ENCODE measurements at places on chromosomes 1 and 21. TPM values are rescaled to one million over a fixed set of nuclear protein-coding genes. Genes with fewer than 3 reads are reported as not detected.

Gene DNALI1
- total RNA-seq = not detected

Gene UBE2U
- total RNA-seq = not detected

Gene SPATA21
- total RNA-seq = not detected

Gene E2F2
- total RNA-seq = 8.4 TPM

Gene GNG4
- total RNA-seq = 3.4 TPM

Gene MTFR1L
- 32.6 TPM for total RNA-seq

Gene VAMP3
- total RNA-seq = 126 TPM

Gene IFI44
- total RNA-seq = not detected

Gene SLC35F3
- not detected for total RNA-seq

Gene WRAP73
- 40.8 TPM for total RNA-seq
